LHCN-M2 (cell line): ENCODE measurements at places on chromosomes 5 and 9.

GRCh38 chr5:170603578-170604565 lies 100.1 kb downstream of the KCNIP1 start:
- DNase-seq, result peak; percentile 3

GRCh38 chr9:137311986-137312851 lies 10.1 kb upstream of the NRARP start:
- no peak for DNase-seq

GRCh38 chr9:93149361-93149760 lies 15.3 kb upstream of the NINJ1 start:
- peak; percentile 29 for DNase-seq

DNA sequence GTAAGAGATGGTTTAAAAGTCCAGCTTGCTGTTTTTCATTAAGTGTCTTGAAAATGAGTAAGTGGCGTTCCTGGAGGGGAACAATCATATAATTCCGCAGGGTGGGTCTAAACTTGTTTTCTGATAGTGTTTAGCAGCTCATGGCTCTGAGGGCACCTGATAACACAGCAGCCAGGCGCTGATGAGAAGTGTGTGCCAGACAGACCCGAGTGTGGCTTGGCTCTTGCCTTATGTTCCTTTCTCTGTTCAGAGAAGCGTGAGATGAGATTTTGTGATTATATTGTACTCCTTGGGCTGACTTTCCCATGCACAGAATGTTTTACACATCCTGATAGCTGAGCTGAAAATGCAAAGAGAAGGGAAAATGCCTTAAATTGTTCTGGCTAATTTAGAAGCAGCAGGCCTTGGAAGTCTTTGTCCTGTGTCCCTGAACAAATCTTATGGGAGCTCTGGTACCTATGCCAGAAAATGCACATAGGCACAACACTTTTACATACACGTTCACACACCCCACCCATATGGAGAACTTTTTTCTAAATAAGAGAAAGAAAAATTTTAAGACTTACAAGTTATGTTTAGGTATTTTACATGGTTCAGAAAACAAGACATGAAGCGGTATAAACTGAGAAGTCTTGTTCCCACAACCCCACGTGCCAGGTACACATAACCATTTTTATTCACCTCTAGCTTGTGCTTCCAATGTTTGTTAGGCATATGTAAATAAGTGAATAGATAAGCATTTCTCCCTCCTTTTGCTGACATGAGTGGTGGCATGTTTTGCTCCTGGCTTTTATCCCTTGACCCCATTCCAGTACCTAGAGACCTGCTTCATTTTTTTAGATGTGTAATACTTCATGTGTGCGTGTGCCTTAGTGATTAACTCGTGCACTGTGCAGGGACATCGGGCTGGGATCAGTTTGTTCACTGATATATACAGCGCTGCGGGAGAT lies 152.2 kb upstream of the OTULINL start:
- DNase-seq, result no peak
